ELF-1 (cell line): ENCODE measurements at places on chromosomes 1 and 21.

GRCh38 chr1:85228972-85229371, 28.2 kb upstream of the SYDE2 start:
- no peak for DNase-seq

- DNase-seq = no peak
These were observed 189.4 kb downstream of the COP1 start for GRCh38 chr1:176017722-176018121.

GRCh38 chr1:179079113-179079761, 2.6 kb upstream of the TOR3A start:
- peak; percentile 52 for DNase-seq

DNA sequence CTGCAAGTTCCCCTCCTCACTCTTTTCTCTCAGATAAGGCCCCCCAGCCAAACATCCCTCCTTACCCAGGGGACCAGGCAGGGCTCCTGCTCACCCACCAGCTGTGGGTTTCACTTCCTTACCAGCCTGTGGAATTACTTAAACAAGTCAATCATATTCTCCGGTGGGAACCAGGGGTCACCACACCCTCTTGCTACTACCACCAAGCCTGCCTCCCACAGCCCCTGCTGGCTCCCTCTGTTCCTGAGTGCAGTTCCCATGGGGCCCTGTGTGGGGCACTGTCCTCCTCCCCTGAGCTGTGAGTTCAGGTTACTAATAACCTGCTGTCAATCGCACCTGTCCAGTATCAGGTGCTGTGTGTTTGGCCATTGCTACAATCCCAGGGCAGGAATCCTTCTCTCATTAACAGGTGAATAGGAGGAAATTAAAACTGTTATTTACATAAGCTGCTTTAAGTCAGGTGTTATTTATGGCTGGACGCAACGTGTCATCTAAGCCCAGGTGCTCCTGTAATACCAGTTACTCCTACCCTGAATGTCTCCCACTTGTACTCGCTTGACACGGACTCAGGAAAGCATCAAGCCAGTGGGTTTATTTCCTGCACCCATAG, 53.1 kb upstream of the LBR start:
- DNase-seq = peak; percentile 87

DNA sequence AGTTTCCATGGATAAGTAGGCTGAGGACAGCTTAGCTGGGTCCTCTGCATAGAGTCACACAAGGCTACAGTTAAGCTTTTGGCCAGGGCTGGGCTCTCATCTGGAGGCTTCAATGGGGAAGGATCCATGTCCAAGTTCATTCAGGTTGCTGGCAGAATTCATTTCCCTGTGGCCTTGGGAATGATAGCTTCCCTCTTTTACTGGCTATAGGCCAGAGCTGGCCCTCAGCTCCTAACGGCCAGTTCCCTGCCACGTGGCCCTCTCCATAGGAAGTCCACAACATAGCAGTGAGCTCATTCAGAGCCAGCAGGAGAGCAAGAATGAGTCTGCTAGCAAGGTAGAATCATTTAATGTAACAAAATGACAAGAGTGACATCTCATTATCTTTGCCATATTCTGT, 15.1 kb upstream of the PODN start:
- DNase-seq = no peak

DNA sequence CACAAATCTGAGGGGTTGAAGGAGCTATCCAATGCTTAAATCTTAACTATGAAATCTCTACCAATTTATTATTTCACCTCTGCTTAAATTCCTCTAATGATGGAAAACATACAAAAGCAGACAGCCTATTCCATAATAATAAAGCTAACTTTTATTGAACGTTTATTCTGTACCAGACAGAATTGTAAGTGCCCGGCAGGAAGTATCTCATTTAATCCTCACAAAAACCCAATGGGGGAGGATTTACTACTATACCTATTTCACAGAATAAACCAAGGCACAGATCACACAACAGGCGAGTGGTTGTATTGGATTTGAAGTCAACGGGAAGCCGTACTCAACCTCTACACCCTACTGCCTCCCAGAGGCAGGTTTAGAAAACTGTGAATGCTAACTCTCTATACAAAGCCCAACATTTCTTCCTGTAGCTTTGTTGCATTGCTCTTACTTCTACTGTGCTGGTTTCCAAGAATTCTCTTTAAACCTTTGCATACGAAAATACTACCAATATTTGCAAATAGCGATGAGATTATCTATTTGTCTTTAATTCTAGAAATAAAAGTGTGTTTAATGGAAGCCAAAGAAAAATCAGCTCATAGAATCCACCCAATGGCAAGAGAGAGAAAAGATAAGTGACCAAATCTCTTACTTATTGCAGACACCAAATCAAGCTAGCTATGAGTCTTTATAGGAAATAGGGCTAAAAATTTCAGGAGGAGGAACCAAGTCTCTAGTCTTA, 33.5 kb upstream of the C1orf53 start:
- peak; percentile 50 for DNase-seq

GRCh38 chr1:25809283-25809926, 9.4 kb downstream of the SELENON start:
- DNase-seq = no peak

GRCh38 chr1:113809670-113810602, 2.3 kb downstream of the RSBN1 start:
- DNase-seq = no peak

DNA sequence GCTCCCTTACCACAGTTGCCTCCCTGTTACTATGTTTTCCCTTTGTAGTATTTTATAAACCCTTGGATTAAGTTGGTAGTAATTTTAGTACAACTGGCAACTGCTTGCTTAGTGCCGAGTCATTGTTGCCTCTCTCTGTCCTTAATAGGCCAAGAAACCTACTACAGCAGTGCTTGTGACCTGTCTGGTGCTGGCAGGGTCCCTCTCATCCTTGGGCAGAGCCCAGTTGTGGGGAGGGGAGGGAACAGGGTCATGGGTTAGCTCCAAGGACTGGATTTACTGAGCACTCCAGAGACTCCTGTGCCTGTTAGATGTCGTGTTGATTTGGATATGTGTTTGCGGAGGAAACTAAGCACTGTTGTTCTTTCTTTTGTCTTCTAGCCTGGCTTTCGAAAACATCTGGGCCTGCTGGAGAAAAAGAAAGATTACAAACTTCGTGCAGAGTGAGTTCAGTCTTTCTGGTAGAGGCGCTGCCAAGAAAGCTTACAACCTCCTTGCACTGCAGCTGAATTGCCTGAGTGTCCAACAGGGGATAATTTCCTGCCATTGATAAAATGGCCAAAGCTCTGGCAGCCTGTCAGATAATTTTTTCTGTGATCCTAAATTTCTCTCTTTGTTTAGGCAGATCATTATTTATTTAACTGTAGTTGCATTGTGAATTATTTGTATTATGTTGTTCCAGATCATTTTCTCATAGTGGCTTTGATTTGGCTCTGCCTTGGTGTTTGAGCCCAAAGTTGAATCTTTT, 3.6 kb downstream of the UTP11 start:
- no peak for DNase-seq
